H1 (cell line): ENCODE measurements at places on chromosomes 11 and 22. TPM values are rescaled to one million over a fixed set of nuclear protein-coding genes. Genes with fewer than 3 reads are reported as not detected.
A peak's percentile ranks its signal among the peaks of the same experiment; 100 is the strongest.

DNA sequence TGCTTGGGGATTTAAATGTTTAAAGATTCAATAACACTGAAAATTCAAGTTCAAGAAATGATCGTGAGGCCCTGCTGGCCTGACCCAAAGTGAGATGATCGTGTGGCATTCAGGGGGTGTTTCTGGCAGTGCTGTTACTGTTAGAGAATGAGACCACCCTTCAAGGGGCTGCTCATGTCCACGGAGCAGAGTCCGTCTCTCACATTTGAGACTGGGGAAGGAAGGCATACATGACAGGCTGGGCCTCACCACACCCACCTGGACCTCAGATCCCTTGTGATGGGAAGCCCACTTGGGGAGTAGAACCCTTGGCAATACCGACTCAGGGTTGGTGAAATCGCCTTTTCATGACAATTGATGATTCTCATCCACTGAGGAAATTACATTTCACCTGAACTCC is 16.1 kb upstream of the NRIP3 start:
- no peak overlapping the region for H3K27ac ChIP-seq
- no peak overlapping the region for H3K4me3 ChIP-seq
- H3K27me3 ChIP-seq = no peaks in the 10 kb centered on the region; the same call in 1 of the 2 replicates
- H3K4me1 ChIP-seq = no peaks in the 10 kb centered on the region
- H3K36me3 ChIP-seq = no peaks in the 10 kb centered on the region

DNA sequence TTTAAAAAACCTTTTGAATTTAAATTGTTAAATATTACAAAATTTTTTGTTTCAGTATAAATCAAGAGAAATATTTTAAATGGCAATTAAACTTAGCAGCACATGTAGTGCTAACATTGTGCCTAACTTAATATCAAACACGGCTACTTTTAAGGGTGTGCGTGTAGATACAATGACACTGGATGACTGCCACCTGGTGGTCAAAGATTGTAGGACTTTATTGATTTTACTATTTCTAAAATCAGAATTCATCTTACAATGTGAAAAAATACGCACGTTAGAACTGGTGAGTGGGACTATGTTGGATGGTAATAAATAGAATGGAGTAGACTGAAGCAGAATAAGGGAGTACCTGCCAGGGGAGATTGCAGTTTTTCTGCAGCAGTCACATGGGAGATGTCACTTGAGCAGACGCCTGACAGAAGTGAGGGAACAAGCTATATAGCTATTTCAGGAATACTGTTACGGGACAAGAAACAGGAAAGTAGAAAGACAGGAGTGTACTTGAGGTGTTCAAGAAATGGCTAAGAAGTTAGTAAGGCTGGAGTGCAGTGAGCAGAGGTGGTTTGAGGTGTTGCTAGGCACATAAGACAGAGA is 52.9 kb downstream of the UVRAG start:
- H3K36me3 ChIP-seq = no peaks in the 10 kb centered on the region
- H3K4me3 ChIP-seq = no peak overlapping the region
- no peaks in the 10 kb centered on the region for H3K4me1 ChIP-seq
- no peak for DNase-seq
- H3K27me3 ChIP-seq = no peaks in the 10 kb centered on the region
- no peak overlapping the region for H3K27ac ChIP-seq

- no peaks in the 10 kb centered on the region for H3K27me3 ChIP-seq
- H3K27ac ChIP-seq = no peak overlapping the region
- H3K4me3 ChIP-seq = no peak overlapping the region
- peaks cover 9% of the 10 kb centered on the region for H3K4me1 ChIP-seq
Observed at GRCh38 chr11:119025978-119026766, 4.5 kb downstream of the SLC37A4 start.

DNA sequence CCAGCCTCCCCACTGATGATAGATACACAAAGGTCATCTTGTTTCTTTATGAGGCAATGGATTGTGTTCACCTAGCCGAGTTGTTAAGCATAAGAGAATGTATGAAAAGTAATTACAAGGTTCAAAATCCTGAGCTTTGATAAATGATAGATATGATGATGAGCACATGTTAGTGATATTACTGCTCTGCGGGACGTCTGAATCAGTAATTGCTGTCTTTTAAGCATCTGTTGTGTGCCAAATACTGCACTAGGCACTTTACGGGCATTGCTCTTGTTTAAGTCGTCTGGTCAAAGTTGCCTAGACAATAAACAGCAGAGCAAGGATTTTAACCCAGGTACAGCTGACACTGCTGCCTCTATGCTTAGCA is 559 bp upstream of the RNF141 start:
- H3K36me3 ChIP-seq = no peaks in the 10 kb centered on the region
- H3K27me3 ChIP-seq = no peaks in the 10 kb centered on the region
- H3K4me1 ChIP-seq = peaks cover 6% of the 10 kb centered on the region; the same call in 1 of the 2 replicates
- no peak for DNase-seq
- H3K4me3 ChIP-seq = peak overlapping the region; percentile 89

GRCh38 chr11:106503901-106504300 is 426.4 kb downstream of the AASDHPPT start:
- H3K4me3 ChIP-seq = no peak overlapping the region
- no peaks in the 10 kb centered on the region for H3K36me3 ChIP-seq
- no peak for DNase-seq
- H3K27ac ChIP-seq = no peak overlapping the region
- no peaks in the 10 kb centered on the region for H3K4me1 ChIP-seq
- no peaks in the 10 kb centered on the region for H3K27me3 ChIP-seq

DNA sequence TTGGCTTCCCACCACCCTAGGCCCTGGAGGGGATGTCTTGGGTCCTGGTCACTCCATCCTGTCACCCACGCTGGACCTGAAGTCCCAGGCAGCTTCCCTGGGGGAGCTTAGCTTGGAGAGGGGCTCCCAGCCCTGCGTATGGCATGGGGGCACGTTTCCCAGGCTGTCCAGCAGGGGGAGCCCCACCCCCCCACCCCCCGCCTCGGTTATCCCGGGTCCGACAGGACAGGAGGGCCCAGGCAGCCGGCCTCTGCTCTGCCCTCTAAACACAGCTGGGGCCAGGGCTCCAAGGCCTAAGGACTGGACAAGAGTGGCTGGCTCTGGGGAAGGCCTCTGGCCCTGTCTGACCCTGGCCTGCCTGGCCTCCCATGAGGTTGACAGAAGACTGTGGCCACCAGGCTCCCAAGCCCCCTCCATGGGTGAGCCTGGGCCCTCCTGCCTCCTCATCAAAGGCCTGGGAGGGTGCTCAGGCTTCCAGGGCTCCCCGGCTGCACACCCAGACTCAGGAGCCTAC is 104.8 kb downstream of the NECTIN1 start:
- H3K27ac ChIP-seq = no peak overlapping the region
- H3K27me3 ChIP-seq = no peaks in the 10 kb centered on the region
- H3K36me3 ChIP-seq = no peaks in the 10 kb centered on the region
- no peak for DNase-seq
- H3K4me1 ChIP-seq = peaks cover 25% of the 10 kb centered on the region

DNA sequence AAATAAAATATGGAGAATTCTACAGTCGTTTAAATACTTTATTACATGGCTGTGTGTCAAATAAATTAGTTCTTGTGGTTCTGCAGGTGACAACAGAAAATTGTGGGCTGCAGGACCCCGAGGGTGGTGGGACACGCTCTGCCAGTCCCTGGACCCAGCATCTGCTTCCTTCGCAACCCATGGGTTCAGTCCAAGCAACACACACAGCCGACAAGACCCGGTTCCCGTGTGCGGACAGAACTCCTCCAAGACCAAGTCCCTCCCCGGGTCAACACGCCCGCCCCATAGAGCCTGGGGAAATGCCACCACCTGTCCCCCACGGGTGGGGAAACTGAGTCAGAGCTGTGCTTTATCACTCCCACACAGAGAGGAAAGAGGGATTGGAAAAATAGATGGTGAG is 238.9 kb downstream of the BRD1 start:
- no peak for DNase-seq
- no peaks in the 10 kb centered on the region for H3K36me3 ChIP-seq
- H3K27ac ChIP-seq = no peak overlapping the region

DNA sequence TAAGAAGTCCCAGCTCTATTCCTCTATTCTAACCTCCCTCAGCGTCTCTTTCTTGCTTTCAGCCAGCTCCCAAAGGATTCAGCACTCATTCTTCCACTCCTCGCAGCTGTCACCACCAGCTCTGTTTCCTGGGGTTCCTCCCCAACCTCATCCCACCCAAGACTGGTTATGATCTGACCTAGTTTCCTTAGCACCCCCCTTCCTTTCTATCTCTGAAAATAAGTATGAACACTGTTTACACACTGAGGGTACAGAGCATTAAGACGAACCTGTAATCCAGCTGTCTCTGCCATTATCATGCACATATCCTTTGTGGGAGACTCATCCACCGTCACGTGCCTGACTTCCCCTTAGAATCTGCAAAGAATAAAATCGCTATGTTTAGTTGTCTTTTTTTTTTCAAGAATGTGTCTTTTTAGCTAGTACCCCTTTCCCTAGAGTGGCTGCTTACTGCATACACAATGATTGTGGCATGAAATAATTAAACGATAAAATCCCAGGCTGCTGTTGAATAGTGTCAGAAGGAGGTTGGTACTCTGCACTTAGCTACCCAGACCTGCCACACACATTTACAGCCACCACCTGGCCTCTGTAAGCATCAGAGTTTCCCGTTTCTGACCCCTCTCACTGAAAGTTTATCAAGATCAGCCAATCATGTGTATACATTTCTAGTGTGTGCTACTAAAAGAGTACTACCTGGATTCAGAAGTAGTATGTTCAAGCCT is 26.9 kb upstream of the CSTF3 start:
- H3K27ac ChIP-seq = no peak overlapping the region
- H3K4me3 ChIP-seq = no peak overlapping the region
- no peaks in the 10 kb centered on the region for H3K36me3 ChIP-seq
- H3K27me3 ChIP-seq = no peaks in the 10 kb centered on the region

DNA sequence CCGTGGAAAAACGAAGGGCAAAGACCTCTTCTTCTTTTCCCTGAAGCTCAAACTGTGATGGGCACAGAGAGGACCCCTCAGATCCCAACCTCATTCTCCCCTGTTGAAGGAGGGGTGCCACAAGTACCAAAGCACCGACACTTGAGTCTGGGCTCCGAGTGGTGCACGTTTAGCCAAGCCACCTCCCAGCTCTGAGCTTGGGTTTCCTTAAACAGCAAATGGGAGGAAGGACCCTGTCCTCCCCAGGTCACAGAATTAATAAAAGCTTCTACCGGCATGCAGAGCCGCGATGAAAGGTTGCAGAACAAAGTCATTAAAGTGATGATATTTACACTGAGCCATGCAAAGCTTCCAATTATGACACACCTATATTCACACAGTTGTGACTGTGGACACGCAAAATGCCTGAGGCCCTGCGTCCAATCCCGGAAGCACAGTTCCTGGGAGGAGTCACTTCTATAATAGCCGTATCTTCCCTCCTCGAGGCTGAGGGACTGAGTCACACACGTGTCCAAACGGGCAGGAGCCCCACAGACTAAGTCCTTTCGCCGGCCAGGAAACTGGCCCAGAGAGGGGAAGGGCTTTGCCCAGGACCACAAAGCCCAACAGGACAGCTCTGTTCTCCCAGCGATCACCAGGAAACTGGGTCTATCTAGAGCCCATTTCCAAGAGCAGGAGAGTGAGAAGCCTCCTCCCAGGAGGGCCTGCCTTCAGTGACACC is 922 bp upstream of the CSNK1E start:
- H3K4me3 ChIP-seq = peak overlapping the region; percentile 76
- peaks cover 3% of the 10 kb centered on the region; the same call in 1 of the 2 replicates for H3K36me3 ChIP-seq
- peaks cover 46% of the 10 kb centered on the region for H3K4me1 ChIP-seq
- H3K27ac ChIP-seq = peak overlapping the region; percentile 74
- DNase-seq = no peak

DNA sequence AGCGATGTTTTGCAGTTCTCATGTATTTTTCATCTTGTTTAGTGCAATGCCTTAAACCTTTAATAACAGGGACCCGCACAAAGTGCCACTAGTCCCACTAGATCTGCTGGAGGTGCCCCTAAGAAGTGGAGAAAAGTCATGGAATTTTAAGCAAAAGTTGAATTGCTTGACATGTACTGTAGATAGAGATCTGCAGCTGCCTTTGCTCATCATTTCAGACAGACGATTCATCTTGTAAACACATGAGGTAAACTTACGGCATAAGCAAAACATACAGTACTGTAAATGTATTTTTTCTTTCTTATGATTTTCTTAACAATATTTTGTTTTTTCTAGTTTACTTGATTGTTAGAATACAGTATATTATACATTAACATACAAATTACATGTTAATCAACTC is 295.6 kb downstream of the CASP12 start:
- no peaks in the 10 kb centered on the region for H3K4me1 ChIP-seq
- no peak for DNase-seq
- H3K4me3 ChIP-seq = no peak overlapping the region
- H3K36me3 ChIP-seq = no peaks in the 10 kb centered on the region
- H3K27me3 ChIP-seq = no peaks in the 10 kb centered on the region
- H3K27ac ChIP-seq = no peak overlapping the region

DNA sequence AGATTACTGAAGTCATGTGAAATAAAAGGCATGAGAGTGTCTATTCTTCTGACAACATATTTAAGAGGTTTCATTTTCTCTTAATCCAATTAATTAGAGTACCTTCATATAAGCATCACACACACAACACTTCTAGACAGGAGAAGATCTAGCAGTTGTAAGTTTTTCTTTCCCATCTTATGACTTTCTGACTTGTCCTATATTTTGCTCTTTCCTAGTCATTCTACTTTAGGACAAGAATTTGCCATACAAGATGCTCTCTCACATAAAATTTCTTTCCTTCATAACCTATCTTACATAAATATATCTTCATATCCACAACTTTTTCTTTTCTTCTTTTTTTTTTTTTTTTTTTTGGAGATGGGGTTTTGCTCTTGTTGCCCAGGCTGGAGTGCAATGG is 118.3 kb upstream of the SERPIND1 start:
- no peaks in the 10 kb centered on the region for H3K4me1 ChIP-seq
- no peak overlapping the region for H3K4me3 ChIP-seq
- H3K36me3 ChIP-seq = no peaks in the 10 kb centered on the region
- DNase-seq = no peak

GRCh38 chr11:84648471-84648870 is 978.7 kb downstream of the DLG2 start:
- H3K27me3 ChIP-seq = no peaks in the 10 kb centered on the region
- no peaks in the 10 kb centered on the region for H3K36me3 ChIP-seq
- peaks cover 7% of the 10 kb centered on the region for H3K4me1 ChIP-seq

GRCh38 chr11:103420593-103420992 is 311.4 kb downstream of the DYNC2H1 start:
- no peaks in the 10 kb centered on the region for H3K36me3 ChIP-seq
- H3K27ac ChIP-seq = no peak overlapping the region
- no peak for DNase-seq

DNA sequence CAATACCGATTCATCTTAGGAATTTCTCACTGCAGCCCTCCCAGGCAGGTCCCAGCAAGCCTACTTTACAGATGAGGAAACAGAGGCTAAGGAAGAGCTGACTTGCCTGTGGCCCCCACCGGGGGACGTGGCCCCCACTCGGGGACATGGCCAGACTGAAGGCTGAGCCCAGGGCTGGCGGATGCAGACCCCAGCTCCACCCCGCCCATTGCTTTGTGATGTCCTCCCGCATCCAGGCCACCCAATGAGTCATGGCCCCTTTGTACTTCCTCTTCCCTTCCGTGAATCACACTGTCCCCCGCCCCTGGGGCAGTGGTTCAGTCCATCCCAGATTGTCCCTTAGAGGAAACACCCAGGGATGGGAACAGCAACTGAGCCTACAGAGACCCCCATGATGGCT is 116.0 kb upstream of the ANO1 start:
- H3K27ac ChIP-seq = no peak overlapping the region
- H3K4me1 ChIP-seq = peaks cover 26% of the 10 kb centered on the region
- no peak for DNase-seq
- no peaks in the 10 kb centered on the region; the same call in 1 of the 2 replicates for H3K27me3 ChIP-seq
- H3K4me3 ChIP-seq = no peak overlapping the region

The NCAPD3 gene
- polyA plus RNA-seq = 26.5 and 27.1 TPM in 2 replicates

The TPH1 gene
- 0.08 and 0.09 TPM in 2 replicates for polyA plus RNA-seq

The MMP13 gene
- not detected in 2 replicates for polyA plus RNA-seq

The PPP2R5B gene
- 4.9 and 6.3 TPM in 2 replicates for polyA plus RNA-seq

The CASP5 gene
- not detected in 2 replicates for polyA plus RNA-seq

The GPHA2 gene
- 4.4 and 5.4 TPM in 2 replicates for polyA plus RNA-seq

The RNF215 gene
- polyA plus RNA-seq = 13.1 and 16.4 TPM in 2 replicates

The MS4A12 gene
- polyA plus RNA-seq = 0.14 and 0.24 TPM in 2 replicates

The CKAP5 gene
- 45.2 and 64.8 TPM in 2 replicates for polyA plus RNA-seq
